ENCODE measurements at places on chromosomes 5 and 9.

- DNase-seq: peak; percentile 92
Measured at GRCh38 chr5:141040771-141041426, 10.3 kb upstream of the PCDHB1 start.

GRCh38 chr9:78626971-78627370 lies 330.0 kb downstream of the PSAT1 start:
- DNase-seq: no peak

DNA sequence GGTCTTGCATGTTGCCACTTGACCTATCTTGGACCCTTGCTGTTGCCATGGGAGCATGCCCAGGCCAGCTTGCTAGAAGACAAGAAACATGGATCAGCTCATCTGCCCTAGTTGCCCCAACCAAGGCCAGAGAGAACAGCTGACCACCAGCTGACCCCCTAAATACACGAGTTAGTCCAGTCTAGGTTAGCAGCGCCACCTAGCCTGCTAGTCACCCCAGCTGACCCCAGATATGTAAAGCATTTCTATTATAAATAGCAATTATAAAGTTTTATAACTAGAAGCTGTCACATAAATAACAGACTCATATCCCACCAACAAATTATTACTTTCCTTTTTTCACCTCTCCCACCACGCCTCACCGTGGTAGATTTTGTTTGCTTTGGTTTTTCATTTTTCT lies 387.8 kb downstream of the RASEF start:
- no peak for DNase-seq

DNA sequence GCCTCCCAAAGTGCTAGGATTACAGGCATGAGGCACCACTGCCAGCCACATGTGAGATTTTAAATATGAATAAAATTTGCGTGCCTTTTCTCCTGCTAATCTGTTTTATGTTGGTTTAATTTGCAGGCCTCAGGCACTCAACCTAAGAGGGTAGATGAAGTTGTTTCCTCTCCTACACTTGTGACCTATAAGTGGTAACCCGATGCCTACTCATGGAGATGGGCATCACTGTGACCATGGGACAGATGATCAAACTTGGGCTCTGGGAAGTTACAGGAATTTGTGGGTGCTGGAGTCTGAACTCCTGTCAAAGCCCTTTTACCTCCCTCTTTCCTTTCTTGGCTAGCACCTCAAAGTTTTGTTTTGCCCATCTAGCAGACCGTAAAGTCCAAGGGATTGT lies 1.1 kb downstream of the SLC28A3 start:
- DNase-seq: no peak

DNA sequence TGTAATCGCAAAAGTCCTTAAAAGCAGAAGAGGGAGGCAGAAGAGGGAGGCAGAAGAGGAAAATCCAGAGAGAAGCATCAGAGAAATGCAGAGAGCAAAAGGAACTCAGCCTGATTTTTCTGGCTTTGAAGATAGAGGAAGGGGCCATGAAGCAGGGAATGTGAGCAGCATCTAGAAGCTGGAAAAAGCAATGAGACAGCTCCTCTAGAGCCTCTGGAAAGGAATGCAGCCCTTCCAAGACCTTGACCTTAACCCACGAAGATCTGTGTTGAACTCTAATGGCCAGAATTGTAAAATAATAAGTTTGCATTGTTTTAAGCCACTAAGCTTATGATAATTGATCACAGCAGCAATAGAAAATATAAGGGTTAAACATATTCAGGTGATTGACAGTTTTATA lies 159.6 kb downstream of the ATPSCKMT start:
- DNase-seq: no peak

DNA sequence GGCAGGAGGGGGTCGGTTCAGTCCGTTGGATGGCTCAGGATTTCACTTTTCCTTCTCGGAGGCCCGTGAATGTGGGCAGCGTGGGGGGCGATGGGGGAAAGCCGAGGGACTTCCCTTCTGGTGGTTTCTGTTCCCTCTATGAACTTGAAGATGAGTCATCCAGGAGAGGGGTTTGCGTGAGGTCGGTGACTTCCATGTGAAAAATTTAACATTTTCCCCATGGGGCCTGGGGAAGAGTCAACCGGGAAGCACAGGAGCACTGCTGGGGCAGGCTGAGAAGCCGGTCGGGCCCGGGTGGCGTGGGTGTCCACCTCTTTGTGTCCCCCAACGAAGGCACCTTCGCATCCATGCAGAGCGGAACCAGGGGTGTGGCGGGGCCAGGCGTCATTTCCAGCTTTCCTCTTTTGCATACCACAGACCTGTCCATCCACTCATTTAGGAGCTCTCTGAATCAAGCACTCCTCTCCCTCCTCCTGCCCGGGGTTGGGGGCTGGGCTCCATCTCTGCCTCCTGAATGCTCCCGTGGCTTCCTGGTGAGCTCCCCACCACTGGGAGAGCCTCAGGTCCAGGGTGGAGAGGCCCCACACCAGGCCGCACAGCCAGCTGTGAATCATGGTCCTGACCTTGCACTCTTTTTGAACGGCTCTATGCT lies 68.4 kb downstream of the ANKRD33B start:
- DNase-seq: no peak

DNA sequence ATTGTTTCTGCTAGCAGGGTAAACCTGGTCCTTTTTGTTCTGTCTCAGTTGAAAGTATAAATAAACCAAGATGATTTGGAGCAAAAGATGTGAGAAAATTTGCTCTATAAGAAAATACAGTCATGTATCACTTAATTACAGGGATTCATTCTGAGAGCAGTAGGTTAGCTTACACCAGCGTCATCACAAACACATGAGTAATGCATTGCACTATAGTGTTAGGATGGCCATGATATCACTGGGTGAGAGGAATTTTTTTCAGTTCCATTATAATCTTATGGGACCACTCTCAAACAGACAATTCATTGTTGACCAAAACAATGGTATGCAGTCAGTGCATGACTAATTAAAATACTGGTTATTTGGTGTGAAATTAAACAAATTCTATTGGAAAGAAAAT lies 430.9 kb downstream of the CHSY3 start:
- DNase-seq: no peak

DNA sequence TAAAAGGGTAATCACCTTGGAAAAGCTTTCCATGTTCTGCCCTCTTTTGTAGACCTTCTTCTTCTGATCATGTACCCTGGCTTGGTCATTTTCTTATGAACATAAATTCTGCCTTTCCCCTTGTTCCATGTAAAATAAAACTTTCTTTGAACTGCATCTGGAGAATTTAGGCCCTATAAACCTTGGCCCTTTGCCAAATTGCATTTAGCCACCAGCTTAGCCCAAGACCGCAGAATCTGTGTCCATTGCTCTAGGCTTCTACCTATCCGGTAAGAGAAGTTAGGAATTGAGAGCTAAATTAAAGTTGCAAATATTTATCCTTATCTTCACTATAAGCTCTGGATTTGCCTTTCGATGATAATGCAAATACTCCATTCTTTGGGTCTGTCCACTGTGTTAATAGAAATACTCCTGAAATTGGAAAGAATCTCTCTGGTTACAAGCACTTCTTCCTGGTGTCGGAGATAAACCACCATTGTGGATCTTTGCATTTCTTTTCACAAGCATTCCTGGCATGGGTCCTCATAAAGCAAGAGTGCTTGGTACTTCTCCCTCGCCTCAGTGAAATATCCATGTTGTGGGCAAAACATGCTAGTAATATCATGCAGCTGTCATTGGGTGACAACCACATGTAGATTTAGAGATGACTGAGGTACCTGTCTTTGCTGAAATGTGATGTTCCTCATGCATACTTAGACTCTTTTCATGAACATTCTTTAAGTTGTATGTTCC lies 698.0 kb upstream of the WWC1 start:
- DNase-seq: no peak

- no peak for DNase-seq
Measured at GRCh38 chr5:123754908-123755307, 242.9 kb downstream of the CSNK1G3 start.

- no peak for DNase-seq
Measured at GRCh38 chr5:98483301-98483685, 290.2 kb upstream of the RGMB start.

DNA sequence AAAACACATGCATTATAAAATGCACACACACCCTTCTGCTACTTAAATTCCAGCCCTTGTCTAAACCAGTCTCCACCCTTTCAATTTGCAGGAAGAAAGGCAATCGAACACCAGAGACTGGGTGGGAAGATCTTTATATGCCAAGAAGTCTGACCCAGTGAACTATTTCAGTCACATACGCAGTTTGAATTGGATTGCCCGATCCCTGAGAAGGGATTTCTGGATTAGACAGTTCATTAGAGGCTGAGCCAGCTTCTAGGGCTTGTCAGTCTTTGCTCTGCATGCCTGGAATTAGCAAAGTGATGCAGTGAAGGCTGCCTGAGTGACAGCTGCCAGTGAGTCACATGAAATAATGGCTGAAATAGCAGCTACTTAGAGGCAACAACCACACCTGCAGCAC lies 159.9 kb downstream of the PPP2R2B start:
- no peak for DNase-seq

GRCh38 chr5:54323495-54323894 lies 13.1 kb upstream of the ARL15 start:
- no peak for DNase-seq

GRCh38 chr5:172082180-172082579 lies 75.7 kb upstream of the FBXW11 start:
- no peak for DNase-seq

- DNase-seq: no peak
Measured at GRCh38 chr5:109655841-109656240, 33.9 kb upstream of the MAN2A1 start.

DNA sequence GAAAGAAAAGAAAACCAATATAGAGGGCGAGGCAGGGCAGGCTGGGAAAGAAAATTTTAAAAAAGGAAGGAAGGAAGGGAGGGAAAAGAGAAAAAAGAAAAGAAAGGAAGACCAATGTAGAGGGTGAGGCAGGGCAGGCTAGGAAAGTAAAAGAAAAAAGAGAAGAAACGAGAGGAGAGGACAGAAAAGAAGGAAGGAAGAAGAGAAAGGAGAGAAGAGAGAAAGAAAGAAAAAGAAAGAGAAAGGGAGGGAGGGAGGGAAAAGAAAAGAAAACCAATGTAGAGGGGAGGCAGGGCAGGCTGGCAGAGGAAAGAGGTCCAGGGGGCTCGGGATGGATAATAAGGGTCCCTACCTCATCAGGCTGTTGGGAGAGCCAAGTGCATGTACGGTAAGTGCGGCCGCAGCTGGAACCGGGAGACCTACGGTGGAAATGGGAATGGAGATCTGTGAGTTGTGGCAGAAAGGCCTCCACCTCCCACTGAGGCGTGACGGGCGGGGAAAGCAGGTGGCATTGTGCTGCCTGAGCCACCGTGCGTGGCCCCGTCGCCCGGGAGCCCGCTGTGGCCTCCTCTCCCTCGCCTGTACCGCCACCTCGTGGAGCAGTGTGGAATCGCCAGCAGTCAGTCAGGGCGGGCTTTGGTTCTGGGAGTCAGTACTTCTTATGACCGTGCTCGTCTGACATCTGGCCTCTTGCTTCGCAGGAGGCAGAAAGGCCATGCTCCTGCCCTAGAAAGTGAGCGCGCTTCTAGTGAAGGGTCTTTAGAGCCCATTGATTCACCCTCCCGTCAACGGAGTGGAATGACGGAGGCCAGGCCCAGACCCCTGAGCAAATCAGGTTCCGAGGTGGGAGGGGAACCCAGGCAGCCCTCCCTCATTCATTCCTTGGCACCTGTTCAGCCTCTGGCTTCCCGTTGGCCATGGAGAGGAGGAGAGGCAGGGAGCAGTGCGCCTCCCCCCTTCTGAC lies 10.4 kb upstream of the NHP2 start:
- peak; percentile 88 for DNase-seq

DNA sequence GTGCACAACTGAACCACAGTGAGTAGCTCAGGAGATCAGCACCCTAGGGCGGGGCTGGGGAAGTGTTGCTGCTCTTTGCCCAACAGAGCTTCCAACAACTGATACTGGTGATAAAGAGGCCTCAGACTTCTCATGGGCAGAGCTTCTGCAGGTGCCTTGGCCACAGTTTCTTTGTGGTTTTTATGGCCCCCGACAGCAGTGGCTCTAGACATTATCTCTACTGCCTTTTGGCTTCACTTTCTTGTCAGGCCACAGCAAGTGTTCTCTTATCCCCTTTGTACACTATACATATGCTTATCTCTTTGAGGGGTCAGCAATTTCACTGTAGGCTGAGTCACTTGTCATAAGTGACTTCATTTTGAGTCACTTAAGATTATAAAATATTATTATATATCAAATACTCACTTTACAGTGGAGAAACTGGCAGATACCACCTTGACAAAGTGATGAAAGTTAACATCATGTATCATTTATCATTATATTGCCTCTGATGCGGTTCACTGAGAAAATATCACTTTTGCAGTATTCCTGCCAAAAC lies 90.9 kb upstream of the COX7C start:
- DNase-seq: no peak

DNA sequence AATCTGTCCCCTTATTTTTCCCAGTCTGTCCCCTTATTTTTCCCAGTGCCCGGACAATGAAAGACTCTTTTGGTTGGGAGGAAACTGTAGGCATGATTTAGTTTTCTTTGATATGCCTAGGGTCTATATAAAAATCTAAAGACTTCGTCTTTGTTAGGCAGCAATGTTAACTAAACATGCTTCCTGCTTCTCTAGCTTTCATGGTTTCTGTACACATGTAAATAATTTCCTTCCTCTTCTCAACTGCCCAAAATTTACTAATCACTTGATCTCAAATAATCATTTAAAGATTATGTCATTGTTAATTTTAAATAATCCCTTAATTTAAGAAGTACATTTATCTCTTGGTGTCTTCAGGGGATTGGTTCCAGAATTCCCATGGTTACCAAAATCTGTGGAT lies 47.8 kb upstream of the RAPGEF6 start:
- no peak for DNase-seq

DNA sequence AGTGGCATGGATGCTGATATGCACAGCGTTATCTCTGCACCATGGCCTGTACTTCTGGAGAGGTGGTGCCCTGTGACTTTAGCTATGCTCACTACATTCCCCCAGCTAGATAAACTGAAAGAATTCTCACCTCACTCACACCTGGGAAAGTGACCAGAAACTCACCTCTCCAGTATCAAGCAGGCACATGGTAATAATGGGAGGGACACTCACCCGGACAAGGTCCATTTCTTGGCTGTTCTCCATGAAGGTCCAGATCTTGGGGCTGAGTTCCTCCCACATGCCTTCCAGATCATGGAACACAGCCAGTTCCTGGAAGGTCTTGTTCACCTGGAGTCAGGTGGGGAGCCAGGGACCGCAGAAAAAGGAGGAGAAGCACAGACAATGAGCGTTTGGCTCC lies 72.8 kb downstream of the NIPSNAP3B start:
- DNase-seq: no peak

DNA sequence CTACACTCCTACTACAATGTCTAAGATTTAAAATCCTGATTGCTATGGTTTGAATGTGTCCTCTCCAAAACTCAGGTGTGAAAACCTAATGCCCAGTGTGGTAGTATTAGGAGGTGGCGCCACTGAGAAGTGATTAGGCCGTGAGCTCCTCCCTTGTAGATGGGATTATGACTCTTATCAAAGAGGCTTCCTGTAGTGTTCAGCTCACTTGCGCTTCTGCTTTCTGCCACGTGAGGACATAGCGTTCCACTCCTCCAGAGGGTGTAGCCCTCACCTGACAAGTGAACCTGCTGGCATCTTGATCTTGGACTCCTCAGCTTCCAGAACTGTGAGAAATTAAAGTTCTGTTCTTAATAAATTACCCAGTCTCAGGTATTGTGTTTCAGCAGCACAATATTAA lies 33.0 kb upstream of the WHRN start:
- no peak for DNase-seq

All from heart right ventricle (tissue), 16 donors.